ENCODE measurements at places on chromosomes 7 and 10.
A peak's percentile ranks its signal among the peaks of the same experiment; 100 is the strongest.

- no peaks in the 10 kb centered on the region for H3K36me3 ChIP-seq
- H3K4me1 ChIP-seq = peaks cover 17% of the 10 kb centered on the region
- no peak overlapping the region for H3K4me3 ChIP-seq
- H3K27me3 ChIP-seq = no peaks in the 10 kb centered on the region
- peak overlapping the region; percentile 87 for H3K27ac ChIP-seq
- DNase-seq = no peak
Observed at GRCh38 chr10:78802866-78803265, 265.9 kb upstream of the ZMIZ1 start.

DNA sequence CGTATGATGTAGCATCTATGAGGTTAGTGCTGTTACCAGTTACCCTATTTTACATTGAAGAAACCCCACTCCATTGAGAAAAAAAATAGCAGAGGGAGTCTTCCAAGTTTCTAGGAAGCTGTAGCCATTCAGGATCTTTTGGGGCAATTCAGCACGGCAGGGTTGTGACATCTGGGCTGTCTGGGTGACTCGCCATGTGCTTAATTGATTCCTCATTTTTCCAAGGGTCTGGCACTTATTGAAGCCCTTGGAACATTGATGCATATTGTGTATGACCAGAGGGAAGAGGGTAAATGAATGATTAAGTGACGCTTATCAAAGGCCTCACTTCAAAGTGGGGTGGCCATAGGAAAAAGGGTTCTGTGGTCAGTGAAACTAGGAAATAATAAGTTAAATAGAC is 248.7 kb downstream of the ARHGAP12 start:
- H3K36me3 ChIP-seq = no peaks in the 10 kb centered on the region
- no peak overlapping the region for H3K27ac ChIP-seq
- H3K27me3 ChIP-seq = no peaks in the 10 kb centered on the region

GRCh38 chr7:70017357-70017756 is 419.1 kb downstream of the AUTS2 start:
- no peaks in the 10 kb centered on the region for H3K4me1 ChIP-seq
- DNase-seq = no peak
- H3K27me3 ChIP-seq = no peaks in the 10 kb centered on the region
- peak overlapping the region; percentile 40 for H3K27ac ChIP-seq

DNA sequence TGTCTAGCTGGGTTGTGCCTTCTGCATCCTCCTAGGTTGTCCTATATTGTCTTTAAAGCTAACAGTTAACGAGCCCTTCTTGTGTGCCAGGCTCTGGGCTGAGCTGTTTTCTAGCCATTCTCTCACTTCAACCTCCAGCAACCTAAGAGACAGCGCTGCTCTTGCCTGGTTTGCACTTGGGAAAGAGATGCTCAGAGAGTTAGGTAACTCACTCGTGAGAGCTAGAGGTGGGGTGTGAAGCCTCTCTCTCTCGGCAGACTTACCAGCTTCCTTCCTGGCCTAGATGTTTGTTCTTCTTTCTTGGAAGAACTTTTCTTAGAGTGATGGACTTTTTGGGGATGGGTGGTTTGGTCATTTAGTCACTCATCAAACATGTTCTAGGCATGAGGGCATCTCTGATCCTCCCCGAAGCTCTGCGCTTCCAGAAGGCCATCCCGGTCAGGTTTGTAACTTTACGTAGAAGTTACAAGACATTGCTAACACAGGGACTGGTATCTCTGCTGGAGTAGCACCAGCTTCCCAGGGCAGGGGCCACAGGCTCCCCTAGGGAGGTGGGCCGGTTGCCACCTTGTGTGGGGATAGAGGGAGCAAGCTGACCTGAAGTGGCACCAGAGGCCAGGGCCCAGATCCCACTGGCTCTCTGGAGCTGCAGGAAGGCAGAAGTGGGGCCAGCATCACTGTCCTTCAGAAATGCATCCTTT is 14.3 kb downstream of the TSPAN15 start:
- no peaks in the 10 kb centered on the region for H3K27me3 ChIP-seq
- H3K4me1 ChIP-seq = peaks cover 40% of the 10 kb centered on the region
- no peaks in the 10 kb centered on the region for H3K36me3 ChIP-seq

DNA sequence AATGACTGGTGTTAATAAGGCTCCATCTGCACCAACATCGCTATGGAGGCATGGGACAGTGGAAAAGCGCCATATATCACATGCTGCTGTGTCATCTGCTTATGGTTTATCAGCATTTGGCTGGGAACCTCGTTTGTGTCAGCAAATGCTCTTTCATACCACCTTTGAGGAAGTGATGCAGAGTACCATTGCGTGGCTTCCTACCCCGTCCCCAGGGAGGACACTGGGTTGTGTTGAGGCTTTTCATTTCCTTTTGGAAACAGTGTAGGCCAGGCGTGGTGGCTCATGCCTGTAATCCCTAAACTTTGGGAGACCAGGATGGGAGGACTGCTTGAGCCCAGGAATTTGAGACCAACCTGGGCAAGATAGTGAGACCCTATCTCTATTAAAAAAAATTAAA is 6.8 kb downstream of the TACR2 start:
- no peaks in the 10 kb centered on the region for H3K27me3 ChIP-seq
- no peak for DNase-seq
- no peaks in the 10 kb centered on the region for H3K36me3 ChIP-seq
- peaks cover 34% of the 10 kb centered on the region for H3K4me1 ChIP-seq
- H3K4me3 ChIP-seq = no peak overlapping the region

DNA sequence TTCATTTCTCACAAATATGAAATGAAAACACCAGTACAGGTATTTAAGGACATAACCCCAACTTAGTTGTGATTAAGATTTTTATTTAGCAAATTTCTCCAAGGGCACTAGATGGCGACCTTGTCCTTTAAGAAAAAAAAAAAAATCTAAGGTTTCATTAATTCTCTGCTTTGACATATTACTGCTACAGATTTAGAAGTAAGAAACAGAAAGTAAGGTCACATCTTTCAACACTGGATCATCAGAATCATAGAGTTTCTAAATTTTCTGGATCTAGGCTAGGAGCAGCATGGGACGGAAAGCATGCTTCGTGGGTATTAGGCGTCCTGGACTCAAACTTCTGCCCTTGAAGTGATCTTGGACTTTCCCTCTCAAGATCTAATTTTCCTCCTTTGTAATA is 85.5 kb upstream of the PRKG1 start:
- H3K36me3 ChIP-seq = no peaks in the 10 kb centered on the region
- DNase-seq = no peak
- no peak overlapping the region for H3K27ac ChIP-seq
- H3K4me1 ChIP-seq = no peaks in the 10 kb centered on the region
- peak overlapping the region; percentile 13 for H3K4me3 ChIP-seq

DNA sequence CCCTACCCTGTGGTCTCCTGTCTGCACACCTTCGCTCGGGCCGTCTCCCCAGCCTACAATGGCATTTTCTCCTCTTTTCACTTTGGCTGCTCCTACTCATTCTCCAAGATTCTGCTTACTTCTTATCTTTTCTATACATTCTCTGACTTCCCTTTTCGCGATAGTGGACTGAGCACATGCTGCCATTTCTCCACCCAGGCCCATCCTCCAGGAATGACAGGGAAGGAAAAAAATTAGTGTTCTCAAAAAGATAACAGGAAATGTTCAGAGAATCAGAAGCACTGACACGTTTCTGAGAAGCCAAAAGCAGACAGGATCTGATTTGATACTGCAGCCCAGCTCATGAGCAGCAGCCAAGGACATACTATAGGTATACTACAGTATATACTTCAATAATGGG is 6.4 kb upstream of the ANXA11 start:
- no peak for DNase-seq
- no peak overlapping the region for H3K4me3 ChIP-seq
- H3K27me3 ChIP-seq = no peaks in the 10 kb centered on the region
- no peaks in the 10 kb centered on the region for H3K36me3 ChIP-seq
- H3K27ac ChIP-seq = no peak overlapping the region

DNA sequence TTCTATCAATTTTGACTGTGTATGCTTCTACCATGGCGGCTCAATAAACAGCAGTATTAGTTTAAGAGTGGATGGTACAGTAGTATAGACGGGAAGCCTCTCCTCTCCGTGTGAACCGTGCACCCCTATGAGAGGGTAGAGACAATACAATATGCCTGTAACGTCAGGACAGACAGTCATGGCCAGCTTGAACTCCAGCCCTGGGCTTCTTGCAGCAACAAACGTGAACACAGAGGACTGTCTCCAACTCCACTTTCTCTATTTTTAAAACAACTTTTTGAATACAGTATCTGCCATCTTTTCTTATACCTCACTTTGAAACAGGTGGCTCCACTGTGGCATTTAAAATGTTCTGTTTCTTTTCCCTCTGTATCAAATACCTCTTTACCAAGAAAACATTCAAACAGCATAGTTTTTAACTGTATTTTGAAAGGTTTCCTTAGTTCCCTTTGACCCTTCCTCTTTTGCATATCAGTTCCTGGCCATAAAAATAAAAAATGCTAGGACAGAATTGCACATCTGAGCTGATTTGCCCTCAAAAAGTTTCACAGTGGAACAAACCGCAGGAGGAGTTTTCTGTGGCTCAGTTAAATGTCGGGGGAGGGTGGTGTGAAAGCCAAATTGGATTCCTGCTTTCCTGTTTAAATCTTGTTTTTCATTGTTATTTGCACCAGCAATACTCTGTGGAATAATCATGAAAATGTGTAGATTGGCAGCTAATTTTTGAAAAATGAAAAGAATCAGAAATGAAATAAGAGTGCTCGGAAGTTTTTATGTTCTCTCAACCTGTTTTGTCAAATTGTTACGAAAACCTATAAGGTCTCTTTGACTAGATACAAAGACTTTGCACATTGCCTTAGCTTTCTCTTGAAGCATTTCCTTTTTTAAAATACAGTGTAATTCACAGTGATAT is 8.0 kb downstream of the IKZF1 start:
- no peak overlapping the region for H3K4me3 ChIP-seq
- H3K36me3 ChIP-seq = no peaks in the 10 kb centered on the region
- no peak for DNase-seq
- H3K4me1 ChIP-seq = no peaks in the 10 kb centered on the region
- no peaks in the 10 kb centered on the region for H3K27me3 ChIP-seq

- no peaks in the 10 kb centered on the region for H3K27me3 ChIP-seq
- H3K36me3 ChIP-seq = no peaks in the 10 kb centered on the region
- no peak overlapping the region for H3K27ac ChIP-seq
- H3K4me3 ChIP-seq = no peak overlapping the region
- DNase-seq = no peak
- H3K4me1 ChIP-seq = no peaks in the 10 kb centered on the region
Observed at GRCh38 chr7:35019179-35019729, 18.0 kb downstream of the DPY19L1 start.

GRCh38 chr7:22819476-22819875 is 3.2 kb downstream of the TOMM7 start:
- H3K27me3 ChIP-seq = peaks cover 7% of the 10 kb centered on the region
- no peak overlapping the region for H3K4me3 ChIP-seq
- no peak for DNase-seq

DNA sequence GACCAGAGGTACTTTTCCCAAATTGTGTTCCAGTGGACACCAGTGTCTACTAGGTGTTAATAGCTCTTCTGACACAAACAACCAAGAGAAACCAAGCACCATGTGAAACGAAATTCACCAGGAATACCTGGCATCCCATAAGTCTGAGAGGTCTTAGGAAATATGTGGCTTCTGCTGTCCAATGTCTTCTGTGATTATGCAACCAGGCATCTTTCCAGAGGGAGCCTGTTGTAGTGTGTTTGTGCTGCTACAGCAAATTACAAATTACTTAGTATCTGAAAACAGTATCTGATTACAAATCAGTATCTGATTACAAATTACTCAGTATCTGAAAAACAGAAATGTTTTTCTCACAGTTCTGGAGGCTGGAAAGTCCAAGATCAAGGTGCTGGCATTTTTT is 133.6 kb upstream of the NPVF start:
- H3K36me3 ChIP-seq = no peaks in the 10 kb centered on the region
- DNase-seq = no peak
- no peaks in the 10 kb centered on the region for H3K27me3 ChIP-seq
- H3K4me3 ChIP-seq = no peak overlapping the region
- H3K27ac ChIP-seq = no peak overlapping the region

GRCh38 chr10:128125416-128125943 is 743 bp downstream of the MKI67 start:
- no peaks in the 10 kb centered on the region for H3K36me3 ChIP-seq
- H3K4me1 ChIP-seq = peaks cover 37% of the 10 kb centered on the region
- no peaks in the 10 kb centered on the region for H3K27me3 ChIP-seq
- H3K4me3 ChIP-seq = peak overlapping the region; percentile 75
- no peak for DNase-seq

DNA sequence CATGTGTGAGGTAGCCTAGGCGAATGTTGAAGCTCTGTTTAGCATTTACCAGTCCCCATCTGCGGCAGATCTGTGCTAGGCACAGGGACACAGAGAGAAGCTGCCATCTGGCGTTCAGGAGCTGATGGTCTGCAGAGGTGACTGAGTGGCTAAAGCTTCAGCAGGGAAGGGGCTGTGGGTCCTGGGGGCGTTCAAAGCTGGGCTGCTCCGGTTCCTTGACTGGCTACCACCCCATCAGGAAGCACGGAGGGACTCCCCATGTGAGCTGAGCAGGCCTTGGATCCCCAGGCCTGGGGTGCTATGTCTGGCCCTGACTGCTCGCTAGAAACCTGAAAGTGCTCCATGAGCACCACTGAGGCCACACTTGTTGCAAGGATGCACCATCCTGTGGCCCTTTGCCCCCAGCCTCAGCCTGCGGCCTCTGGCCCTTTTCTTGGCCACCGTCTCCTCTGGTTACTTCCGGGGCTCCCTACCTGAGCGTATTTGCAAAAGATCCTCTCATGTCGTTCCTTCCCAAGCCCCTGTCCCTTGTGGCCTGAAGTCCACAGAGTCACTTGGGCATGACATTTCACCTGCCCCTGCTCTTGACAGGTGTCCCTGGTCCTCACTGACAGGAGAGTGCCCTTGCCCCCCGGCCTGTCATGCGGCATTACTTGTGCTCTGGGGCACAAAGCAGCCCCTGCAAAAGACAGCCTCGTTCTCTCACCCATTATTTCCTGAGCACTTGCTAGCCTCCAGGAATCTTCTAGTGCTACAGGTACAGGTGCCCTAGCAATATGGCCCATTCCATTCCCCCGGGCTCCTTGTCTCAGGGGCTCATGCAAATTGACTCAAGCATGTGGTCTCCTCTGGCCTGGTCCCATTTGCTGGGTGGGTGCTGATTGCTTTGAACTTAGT is 108.1 kb downstream of the GLRX3 start:
- H3K4me1 ChIP-seq = no peaks in the 10 kb centered on the region
- no peak for DNase-seq
- no peak overlapping the region for H3K27ac ChIP-seq
- H3K36me3 ChIP-seq = no peaks in the 10 kb centered on the region

GRCh38 chr7:85115006-85115405 is 71.8 kb downstream of the SEMA3D start:
- no peaks in the 10 kb centered on the region for H3K4me1 ChIP-seq
- H3K4me3 ChIP-seq = no peak overlapping the region
- H3K36me3 ChIP-seq = no peaks in the 10 kb centered on the region
- H3K27me3 ChIP-seq = no peaks in the 10 kb centered on the region
- no peak for DNase-seq

DNA sequence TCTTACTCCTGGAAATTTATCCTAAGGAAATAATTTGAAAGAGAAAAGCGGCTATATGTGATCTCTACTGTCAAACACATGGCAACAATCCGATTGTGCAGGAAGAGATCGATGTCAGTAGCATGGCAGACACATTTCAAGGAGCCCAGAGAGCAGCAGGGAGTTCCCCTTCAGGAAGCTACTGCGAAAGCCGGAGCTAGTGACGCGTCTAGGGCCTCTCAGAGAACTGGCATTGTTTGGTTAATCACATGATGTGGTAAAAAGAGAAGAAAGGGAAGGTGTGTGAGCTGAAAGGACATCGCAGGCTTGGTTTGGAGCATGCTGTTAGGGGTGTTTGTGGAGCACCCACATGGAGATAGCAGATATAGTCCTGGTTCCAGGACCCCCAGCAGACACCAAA is 74.9 kb downstream of the BEND7 start:
- H3K27ac ChIP-seq = no peak overlapping the region
- peaks cover 6% of the 10 kb centered on the region for H3K4me1 ChIP-seq
- DNase-seq = no peak
- H3K27me3 ChIP-seq = no peaks in the 10 kb centered on the region
- no peak overlapping the region for H3K4me3 ChIP-seq
- H3K36me3 ChIP-seq = no peaks in the 10 kb centered on the region

All from esophagus squamous epithelium (tissue), 5 donors.